Central memory CD4-positive, alpha-beta T cell (primary cell): ENCODE measurements at places on chromosomes 6 and 20.

DNA sequence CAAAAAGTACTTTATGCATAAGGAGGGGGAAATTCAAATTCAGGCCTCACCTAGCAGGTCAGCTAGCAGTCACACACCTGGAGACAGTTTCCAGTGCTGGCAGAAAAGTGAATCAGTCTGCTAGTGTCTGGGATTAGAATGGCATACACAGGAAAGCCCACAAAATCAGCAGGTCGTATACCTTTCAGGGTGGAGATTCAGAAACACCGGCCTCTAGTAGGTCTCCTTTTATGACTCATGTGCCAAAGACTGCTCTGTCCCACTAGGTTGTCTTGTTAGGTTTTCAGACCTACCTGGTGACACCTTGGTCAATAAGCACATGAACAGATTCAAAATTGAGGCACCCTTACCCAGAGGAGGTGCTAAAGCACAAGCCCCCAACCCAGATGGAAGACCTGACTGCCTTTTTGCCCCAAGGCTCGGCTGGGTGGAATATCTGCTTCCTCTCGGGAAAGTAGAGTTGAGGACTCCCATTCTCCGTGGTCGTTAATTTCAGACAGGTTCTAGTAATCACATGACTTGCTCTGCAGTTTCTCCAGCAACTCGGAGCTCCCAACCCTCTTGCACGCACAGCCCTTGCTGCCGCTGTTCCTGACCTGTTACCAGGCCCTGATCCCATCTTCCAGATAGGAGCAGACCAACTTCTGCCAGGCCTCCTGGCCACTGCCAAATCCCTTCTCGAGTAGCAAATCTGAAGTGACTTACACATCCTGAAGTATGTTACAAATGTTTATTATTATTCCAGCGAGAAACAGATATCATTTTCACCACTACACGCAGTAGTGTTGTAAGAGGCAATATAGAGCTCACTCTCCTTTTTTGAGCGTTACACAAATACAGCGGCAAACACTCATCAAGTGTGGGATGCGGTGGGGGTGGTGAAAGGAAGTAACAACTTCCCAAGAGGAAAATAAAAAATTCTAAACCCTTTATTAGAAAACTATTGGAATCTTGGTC, 46.6 kb downstream of the AGPAT4 start:
- no peak for DNase-seq

- DNase-seq: no peak
Observed at GRCh38 chr6:2957696-2958330, 13.6 kb downstream of the SERPINB6 start.

DNA sequence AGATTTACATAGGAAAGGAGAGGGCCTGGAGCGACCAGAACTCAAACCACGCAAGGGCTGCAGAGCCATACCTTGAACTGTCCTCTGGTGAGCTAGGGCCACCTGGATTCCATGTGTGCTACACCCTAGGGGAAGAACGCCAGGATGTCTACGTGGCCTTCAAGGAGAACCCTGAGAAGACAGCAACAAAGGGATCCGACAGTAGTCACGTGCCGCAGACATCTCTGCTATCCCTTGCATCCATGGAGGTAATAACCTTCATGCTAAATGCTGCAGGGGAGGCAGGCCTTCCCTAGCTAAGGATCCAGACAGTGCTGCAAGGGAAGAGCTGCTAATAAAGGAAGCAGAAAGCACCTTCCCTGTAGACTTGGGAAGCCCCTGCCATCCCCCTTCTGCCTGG, 52.9 kb downstream of the NOL4L start:
- no peak for DNase-seq

DNA sequence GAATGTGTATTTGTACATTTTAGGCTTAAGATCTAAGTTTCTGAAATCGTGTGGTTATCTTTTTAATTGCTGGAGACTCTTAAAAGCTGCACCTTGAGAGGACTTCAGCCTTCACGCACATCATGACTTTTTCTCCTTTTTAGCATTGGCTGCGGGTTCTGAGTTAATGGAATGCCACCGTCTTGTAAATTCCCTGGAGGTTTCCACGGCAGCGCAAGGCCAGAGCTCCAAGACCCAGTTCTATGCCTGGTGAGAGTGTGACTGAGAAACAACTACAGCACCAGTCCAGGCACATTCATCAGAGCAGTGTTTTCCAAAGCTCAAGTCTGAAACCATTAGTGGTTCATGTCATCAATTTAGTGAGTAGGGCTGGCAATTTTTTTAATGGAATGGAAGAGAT, 23.0 kb downstream of the PRR18 start:
- no peak for DNase-seq

DNA sequence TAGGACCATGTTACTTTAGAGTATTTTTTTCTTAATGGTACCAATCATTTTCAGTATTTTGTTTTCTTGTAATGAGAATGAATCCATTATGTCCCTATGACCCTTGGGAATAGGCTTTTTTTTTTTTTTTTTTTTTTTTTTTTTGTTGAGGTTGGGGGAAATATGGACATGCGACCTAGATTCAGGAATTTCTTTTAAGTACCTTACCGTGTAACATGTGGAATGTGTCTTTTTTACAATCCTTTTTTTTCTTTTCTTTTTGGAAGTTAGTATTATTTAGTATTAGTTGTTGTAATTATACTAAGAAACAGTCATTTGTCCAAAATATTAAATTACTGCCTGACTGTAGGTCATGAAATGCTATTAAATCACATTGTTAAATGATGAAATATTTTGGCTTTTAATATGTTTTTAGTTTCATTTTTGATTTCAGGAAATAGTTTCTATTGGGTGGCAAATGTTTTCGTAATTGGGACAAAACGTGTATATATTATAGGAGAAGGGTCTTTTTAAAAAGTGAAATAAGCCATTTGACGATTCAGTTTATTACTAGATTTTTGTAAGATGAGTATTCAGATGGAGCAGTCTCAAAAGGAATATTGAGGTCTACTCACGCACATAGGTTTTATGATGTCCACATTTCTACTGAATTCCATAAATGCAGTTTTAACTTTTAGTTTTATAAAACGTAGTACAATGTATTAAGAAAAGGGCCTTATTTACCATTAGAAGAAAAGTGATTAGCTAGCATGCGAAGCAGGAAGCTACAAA, 4.9 kb downstream of the ARID1B start:
- peak; percentile 12 for DNase-seq

DNA sequence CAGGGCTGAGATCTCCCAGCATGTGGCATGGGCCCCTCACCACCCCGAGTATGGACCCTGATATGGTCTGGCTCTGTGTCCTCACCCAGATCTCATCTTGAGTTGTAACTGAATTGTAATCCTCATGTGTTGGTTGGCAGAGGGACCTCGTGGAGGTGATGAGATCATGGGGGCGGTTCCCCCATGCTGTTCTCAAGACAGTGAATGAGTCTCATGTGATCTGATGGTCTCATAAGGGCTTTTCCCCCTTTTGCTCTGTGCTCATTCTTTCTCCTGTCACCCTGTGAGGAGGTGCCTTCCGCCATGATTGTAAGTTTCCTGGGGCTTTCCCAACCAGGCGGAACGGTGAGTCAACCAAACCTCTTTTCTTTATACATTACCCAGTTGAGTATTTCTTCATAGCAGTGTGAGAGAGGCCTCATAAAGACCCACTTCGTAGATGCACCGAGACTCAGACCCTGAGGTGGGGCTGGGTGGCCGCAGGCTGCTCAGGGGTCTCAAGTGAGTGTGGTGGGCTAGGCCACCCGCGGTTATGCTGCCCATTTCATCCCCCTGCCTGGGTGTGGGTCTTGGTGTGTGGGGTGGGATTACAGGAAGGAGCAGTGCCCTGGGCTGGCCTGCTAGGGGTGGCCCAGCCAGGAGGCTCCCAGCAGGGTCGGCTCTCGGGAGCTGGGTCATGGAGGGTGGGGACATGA, 26.2 kb upstream of the GATA5 start:
- DNase-seq: peak; percentile 46

- DNase-seq: no peak
Observed at GRCh38 chr6:155310596-155310995, 3.7 kb downstream of the TFB1M start.

- DNase-seq: no peak
Observed at GRCh38 chr6:106161311-106161874, 75.3 kb downstream of the PRDM1 start.

- DNase-seq: no peak
Observed at GRCh38 chr20:4885877-4886276, 115.4 kb downstream of the SLC23A2 start.

DNA sequence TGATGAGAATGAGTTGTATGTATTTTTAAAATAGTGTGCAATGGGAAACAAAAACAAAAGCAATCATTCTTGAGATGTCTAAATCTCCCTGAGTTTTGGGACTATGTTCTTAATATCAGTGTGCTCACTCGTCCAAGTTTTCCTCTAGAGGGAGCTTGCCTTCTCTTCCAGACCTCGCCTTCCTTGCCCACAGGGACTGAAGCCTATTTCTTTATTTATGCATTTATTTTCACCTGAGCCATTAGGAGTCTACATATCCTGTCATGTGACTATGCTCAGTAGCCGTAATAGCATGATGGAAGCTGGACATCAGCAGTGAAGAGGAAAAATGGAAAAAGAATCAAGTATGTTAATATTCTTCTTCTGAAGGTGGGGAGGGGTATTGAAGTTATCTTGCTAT, 131.2 kb downstream of the SH3BGRL2 start:
- no peak for DNase-seq

DNA sequence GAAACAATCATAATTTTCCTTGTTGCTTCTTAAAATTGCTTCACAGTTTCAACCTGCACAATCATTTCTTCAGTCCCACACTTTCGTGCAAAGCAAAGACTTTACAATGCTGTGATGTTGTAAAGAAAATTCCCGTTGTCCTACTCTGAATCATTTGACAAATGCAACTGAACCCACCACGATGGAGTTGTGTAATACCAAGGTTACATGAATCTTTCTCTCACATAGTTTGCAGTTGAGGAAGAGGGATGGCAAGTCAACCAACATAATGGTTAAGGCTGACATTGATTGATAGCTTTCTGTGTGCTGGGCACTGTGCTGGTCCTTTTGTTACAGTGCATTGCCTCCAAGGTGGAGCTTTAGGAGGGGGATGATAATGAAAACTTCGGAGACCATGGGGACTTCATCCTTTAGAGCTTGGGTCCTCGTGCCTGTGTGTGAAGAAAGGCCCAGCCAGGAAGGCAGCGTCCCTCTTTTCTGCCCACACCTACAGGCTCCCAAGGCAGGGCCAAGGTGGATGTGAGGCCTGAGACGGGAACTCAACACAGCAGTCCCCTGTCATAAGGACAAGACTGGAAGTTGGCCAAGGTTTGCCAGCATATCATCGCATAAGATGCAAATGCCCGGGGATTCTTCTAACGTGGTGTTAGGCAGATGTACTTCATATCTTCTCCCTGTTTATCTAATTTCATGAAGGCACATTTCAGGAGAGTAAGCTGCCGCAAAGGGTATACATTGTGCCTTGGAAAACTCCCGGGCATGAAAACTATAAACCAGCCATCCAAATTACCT, 96.9 kb downstream of the LY86 start:
- no peak for DNase-seq

- DNase-seq: no peak
Observed at GRCh38 chr6:5337573-5337972, 76.3 kb downstream of the FARS2 start.

DNA sequence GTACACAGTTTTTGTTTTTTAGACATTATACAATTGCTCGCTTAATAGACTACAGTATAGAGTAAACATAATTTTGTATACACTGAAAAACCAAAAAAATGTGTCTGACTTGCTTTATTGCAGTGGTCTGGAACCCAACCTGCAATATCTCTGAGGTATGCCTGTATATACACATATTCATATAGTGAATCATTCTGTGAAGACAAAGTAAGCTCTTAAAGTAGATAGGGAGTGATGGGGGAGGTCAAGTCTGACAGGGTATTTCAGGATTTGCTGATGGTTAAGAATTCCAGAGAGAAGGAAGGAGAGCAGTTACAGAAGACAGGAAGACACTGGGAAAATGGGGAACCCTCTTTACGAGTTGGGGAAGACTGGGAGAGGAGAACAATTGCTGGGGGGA, 417.9 kb downstream of the CD109 start:
- DNase-seq: no peak

- no peak for DNase-seq
Observed at GRCh38 chr6:5163247-5163646, 78.1 kb downstream of the PPP1R3G start.

DNA sequence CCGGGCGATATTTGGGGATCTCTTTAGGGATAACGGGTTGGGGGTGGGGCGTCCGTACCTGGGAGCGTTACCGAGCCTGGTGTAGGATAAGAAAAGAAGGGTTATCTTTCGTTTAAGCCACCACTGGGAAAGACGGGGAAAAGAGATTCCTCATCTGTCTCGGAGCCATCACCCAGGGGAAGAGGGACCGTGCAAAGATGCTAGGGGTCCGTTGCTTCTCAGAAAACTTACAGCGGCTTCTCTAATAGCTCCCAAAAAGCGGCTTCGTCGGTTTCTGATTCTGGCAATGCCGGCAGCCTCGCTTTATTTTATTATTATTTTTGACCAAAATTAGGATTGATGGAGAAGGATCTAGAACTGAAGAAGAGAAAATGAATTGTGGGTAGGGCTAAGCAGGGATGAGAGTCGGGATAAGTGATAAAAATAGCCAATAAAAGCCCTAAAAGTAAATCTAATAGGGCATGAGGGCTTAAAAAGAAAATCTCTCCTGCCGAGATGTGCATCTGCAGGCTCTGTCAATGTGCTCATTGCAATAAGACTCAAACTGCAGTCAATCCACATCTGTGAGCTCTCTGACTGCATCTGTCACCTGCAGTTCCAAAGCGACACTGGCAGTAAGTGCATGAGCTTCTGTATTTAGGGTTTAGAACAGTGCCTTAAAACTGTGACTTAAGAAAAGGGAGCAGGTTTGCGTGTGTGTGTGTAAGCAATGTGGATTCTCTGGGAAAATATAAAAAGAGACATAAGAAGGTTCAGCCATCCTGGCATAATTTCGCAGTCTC, 801 bp downstream of the TBPL1 start:
- no peak for DNase-seq

GRCh38 chr20:4113615-4114603, 98.6 kb upstream of the RNF24 start:
- DNase-seq: no peak

DNA sequence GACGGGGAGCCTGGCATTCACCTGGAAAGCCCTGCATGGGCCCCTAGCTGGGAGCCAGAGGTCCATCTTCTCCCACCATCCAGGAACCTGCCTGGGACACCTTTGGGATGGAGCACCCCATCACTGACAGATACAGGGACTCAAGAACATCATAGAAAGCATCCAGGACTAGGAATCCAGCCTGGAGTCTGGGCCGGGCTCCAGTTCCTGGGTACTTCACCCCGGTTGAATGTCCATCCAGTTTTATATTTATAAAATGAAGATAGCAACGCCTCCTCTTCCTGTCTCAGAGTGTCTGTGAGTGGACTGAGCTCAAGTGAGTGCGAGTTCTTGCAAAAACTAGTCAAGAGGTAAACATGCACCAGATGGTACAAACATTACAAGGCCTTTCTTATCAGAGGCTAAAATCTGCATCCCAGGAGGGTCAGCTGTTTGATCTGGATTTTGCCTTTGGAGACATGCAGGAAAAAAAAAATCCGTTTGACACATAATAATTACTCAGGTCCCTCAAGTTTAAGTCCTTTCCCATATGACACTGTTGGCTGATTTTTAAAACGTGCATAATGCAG, 27.4 kb downstream of the ZC3H12D start:
- no peak for DNase-seq

- no peak for DNase-seq
Observed at GRCh38 chr6:11585426-11586016, 48.0 kb downstream of the TMEM170B start.
